Hematopoietic multipotent progenitor cell treated with erythropoietin and hydrocortisone succinate and interleukin-3 and kit ligand, for 4 days (in vitro differentiated cells): ENCODE measurements at places on chromosomes 3 and 15.
A peak's percentile ranks its signal among the peaks of the same experiment; 100 is the strongest.

DNA sequence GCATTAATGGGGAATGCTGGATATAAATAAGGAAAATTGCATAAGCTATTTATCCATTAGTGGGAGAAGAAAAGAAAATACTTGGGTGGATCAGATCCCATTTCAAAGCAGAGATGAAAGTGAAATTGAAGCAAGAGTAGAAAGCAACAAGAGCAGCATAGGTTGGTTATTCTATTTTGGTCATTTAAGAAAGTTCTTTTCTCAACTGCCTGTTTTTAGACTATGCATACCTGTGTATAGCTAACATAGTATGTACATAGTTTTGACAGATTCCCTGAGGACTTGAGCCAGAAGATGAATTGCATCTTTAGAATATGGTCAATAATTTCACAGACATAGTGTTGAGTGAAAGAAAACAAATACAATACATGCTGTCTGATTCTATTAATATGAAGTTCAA, 29.0 kb upstream of the DENND4A start:
- DNase-seq: no peak

DNA sequence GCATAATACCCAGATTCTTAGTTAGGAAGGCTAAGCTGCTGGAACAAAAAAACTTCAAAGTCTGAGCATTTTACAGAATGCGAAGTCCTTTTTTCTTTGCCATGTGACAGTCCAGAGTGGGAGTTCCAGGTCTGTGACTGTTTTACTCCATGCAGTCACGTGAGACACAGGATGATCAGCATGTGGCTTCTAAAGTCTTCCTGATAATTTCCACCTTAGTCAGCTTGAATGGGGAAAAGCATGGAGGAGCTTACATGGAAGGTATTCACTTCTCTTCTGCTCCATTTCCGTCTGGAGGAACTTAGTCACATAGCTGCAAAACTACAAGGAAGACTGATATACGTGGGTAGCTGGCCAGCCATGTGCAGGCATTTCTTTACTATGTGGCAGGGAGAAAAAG, 1.7 kb downstream of the SNTN start:
- DNase-seq: no peak

- DNase-seq: no peak
Measured at GRCh38 chr3:53167418-53168174, 6.6 kb downstream of the PRKCD start.

- DNase-seq: peak; percentile 61
Measured at GRCh38 chr3:57060089-57060821, at the start of gene SPATA12. Gene SPATA12 (plus strand): TSS chr3:57060664. CDS start chr3:57073695, 13,031 bp downstream.
